ENCODE measurements at places on chromosomes 13 and 19.

DNA sequence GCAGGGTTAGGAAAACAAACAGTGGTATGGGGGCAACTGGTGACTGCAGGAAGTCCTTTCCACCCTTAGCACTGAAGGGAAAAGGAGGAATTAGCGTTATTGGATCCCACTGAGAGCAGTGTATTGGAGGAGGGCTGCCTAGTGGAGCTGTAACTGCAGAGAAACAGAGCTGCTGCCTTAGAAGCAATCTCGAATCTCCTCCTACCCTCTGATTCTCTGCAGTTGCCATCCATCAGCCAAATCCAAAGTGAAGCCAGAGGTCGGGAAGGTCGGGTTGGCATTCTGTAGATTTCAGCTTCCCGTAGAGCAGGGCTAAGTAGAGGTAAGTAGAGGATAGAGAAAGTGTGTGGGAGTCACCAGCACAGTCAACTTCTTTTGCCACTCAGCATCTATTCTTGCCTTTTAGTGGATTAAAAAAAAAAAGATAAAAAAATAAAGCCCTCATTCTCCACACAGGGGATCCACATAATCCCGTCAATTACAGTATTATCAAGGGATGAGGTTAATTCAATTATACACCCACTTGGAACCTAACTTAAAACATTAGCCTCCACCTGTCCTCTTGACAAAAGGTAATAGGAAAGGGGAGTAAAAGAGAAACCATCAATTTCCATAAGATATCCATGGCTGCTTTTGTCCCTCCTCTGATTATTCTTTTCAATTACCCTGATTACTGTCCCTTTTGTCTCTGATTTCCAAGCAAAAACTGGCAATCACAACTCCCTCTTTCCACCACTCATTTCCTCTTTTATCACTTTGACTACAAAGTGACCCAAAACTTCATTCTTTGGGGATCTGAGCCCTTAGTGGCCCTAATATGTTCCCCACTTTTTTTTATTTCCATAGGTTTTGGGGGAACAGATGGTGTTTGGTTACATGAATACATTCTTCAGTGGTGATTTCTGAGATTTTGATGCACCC lies 234.7 kb downstream of the RBM26 start:
- DNase-seq, result no peak

DNA sequence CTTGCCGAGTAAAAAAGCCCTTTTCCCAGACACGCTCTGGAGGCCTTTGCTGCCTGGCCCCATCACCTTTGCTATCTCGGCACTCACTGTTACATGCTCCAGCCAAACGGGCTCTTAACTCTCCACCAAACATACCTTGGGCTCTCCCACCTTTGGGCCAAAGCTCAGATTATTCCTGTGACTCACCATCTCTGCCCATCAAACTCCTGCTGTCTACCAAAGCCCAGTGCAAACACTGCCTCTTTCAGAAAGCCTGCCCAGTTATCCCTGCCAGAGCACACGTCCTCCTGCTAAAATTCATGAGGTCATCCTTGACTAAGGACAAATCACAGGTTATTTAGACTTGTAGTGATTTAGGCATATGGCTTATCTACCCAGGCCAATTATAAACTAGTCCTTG lies 48.1 kb upstream of the SERPINE3 start:
- peak; percentile 54 for DNase-seq

DNA sequence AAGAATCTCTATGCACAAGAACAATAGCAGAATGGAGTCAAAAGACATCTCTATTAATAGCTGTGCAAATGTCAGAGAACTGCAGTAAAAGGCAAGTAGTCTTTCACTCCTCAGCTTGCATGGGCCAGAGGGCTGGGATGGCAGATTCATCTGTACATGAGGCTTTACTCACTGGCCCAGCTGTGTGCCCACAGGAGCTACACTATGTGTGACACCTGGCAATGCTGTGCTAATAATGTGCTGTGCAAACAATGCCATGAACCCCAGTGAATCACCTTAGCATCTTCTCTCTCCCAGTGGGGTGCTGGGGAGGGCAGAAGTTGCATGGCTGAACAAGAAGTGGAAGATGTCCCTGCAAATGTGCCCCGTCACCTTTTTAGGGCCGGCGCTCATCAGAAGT lies 73.1 kb downstream of the KL start:
- no peak for DNase-seq

- DNase-seq, result no peak
Measured at GRCh38 chr13:41931337-41931736, 29.6 kb downstream of the VWA8 start.

GRCh38 chr19:55901369-55902079 lies 30.6 kb downstream of the NLRP13 start:
- no peak for DNase-seq

- no peak for DNase-seq
Measured at GRCh38 chr19:30226464-30227011, 145.6 kb upstream of the ZNF536 start.

GRCh38 chr19:41570179-41570578 lies 5.8 kb upstream of the CEACAM21 start:
- no peak for DNase-seq

DNA sequence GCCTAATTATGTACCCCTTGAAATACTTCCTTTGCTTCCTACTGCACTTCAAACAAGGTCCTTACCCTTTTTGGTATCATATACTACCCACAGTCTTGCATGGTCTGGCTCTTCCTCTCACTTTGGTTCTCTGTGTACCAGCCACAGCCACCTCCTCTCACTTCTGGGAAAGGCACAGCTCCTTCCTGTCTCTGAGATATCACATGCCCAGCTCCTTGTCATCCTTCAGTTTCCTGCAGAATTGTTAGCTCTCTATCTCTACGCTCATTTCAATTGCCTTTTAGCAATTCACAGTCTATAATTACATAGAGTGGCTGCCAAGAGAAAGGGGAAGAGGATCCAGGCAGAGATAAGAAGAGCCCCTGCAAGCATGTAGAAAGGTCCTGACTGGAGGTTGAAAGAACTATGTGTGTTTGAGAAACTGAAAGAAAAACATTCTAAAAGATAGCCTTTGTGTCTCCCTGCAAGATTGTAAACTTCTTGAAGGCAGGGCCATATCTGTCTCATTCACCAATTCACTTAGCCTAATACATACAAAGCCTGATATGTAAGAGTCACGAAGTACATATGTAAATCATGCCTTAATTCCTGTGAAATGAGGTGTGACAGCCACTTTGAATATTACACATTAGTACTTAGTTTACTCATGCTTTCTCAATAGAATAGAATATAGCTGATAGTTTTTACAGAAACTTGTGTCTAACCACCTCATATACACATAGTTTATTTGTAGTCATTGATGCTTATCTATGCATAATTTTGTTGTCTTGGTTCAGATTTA lies 933.1 kb downstream of the DIAPH3 start:
- DNase-seq, result no peak

DNA sequence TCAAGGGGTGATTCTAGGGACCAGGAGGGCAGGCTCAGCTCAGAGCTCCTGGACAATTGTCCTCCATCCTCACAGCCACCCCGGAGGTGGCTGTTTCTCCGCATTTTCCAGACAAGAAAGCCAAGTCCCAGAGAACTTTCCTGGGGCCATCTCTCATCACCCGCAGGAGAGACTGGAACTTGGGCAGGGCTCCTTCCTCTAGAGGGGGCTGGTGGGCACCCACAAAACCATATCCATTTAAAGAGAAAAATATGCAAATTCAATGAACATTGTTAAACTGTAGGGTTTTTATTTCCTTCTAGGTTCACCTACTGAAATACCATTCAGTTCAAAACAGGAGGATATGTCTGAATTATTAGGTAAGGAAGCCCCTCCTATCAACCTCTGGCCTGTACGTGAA lies 16.6 kb downstream of the SPACA7 start:
- no peak for DNase-seq

- no peak for DNase-seq
Measured at GRCh38 chr19:7099597-7099921, 30.1 kb downstream of the ZNF557 start.

GRCh38 chr13:100520936-100521850 lies 67.4 kb downstream of the GGACT start:
- DNase-seq, result no peak

- DNase-seq, result no peak
Measured at GRCh38 chr13:45108716-45109101, 11.6 kb upstream of the GTF2F2 start.

DNA sequence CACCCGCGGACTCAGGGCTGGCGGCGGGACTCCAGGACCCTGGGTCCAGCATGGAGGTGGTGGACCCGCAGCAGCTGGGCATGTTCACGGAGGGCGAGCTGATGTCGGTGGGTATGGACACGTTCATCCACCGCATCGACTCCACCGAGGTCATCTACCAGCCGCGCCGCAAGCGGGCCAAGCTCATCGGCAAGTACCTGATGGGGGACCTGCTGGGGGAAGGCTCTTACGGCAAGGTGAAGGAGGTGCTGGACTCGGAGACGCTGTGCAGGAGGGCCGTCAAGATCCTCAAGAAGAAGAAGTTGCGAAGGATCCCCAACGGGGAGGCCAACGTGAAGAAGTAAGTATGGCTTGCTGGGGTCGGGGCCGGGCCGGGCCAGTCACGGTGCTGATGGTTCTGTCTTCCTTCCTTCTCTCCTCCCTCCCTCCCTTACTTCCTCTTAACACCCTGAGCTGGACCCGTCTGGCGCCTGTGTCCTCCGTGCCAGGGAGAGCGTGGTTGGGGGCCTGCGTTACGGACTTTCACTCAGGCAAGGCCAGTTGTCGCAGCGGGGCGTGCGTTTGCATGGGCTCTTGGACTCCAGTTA lies 1.4 kb downstream of the STK11 start:
- DNase-seq, result no peak

DNA sequence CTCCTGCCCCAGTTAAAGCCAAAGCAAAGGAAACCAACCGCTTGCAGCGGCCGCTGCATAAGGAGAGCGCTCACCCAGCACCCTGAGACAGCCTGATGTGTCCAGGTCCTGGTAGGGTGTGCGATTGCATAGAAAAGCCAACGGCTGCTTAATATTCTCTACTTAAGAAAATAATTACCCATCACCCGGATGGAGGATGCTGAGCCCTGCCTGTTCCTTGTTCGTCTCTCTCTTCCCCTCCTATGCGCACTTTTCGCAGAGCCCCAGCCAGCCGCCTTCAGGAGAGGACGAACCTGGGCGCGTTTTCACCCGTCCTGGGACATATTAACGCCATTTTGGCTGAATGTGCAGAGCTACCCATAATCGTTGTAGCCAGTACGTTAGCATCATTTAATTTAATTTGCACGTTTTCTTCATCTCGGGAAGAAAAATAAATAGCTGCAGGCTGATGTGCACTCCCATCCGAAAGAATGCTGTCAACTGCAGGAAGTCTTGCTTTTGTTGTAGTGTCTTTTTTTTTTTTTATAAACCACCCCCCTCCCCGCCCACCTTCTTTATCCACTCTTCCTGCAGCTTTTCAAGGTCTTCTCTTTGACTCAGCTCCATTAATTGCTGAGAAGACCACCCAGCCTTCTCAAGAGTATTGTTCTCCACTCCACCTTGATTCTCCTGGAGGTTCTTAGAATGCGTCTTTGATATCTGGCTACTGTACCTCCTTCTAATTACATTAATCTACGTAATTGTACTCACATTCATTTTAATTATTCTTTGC lies 214.5 kb downstream of the TEX29 start:
- DNase-seq, result no peak

DNA sequence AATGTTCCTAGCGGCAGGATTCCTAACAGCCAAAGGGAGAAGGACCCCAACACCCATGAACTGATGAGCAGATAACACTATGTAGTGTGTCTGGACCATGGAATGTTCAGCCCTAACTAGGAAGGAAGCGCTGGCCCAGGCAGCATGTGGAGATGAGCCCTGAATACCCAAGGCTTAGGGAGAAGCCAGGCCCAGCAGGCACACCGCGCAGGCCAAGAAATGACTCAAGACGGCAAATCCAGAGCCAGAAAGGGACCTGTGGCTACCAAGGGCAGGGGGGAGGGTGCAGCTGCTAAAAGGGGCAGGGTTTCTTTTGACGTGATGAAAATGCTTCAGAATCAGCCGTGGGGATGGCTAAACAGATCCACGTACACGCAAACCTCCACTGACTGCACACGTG lies 20.7 kb upstream of the TINCR start:
- no peak for DNase-seq

DNA sequence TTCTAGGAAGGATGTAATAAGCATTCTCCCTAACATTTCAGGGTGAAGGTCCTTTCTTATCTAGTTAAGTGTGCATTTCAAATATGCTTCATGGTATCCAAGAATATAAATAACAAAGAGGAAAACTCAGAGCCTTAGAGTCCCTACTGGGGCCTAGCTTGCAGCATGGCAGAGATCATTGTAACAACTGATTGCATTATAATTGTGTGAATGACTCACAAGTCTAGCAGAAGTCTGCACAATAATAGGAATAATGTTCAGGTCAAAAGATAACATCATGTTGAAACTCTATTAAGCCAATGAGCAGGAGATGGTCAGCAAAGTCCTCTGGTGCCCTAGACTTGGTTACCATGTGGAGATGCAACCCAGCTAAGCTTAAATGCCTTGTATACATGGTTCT lies 3.4 kb downstream of the POSTN start:
- no peak for DNase-seq

- no peak for DNase-seq
Measured at GRCh38 chr13:49254007-49254406, 6.3 kb downstream of the CDADC1 start.

GRCh38 chr19:18863843-18864362 lies 32.1 kb downstream of the CERS1 start:
- no peak for DNase-seq

- no peak for DNase-seq
Measured at GRCh38 chr13:61988810-61989209, 573.2 kb upstream of the PCDH20 start.

DNA sequence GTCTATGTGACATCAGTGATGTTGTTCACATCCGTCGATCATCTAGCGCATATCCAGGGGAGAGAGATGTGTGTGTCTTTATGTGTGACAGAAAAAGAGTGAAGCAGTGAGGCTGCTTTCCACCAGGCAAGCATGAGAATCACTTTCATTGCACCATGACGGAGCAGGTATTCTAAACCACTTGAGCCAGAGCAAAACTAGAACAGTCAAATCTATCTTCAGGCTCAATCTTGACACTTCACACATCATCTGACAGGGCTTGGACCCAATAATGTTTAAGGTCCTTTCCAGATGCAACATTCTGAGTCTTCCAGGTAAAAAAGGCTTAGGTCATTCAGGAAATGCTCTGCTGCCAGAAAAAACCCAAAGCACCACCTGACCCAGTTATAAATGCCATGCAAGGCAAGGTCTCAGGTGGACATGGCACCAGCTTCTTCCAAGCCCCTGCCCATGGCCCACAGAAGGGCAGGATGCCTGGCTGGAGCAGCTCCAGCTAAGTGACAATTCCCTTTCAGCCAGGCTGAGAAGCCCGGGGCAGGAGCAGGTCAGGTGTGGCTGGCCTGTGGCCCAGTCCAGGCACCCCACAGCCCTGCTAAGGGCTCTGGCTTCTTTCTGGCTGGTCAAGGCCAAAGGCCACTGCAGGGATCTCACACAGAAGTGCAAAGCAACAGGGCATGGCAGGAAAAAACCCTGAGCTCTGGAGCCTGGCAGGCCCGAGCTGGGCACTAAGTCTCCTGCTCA lies 5.0 kb downstream of the ELAVL1 start:
- no peak for DNase-seq

GRCh38 chr13:33466262-33466661 lies 180.7 kb upstream of the STARD13 start:
- no peak for DNase-seq
